ENCODE measurements at places on chromosomes 7 and 10. TPM values are rescaled to one million over a fixed set of nuclear protein-coding genes. Genes with fewer than 3 reads are reported as not detected.

The SEMA3D gene
- total RNA-seq = 3.7 TPM

- DNase-seq = no peak
Observed at GRCh38 chr10:18684416-18684815, 25.2 kb downstream of the ARL5B start.

GRCh38 chr7:88299126-88299525 is 7.6 kb downstream of the STEAP4 start:
- no peak for DNase-seq

DNA sequence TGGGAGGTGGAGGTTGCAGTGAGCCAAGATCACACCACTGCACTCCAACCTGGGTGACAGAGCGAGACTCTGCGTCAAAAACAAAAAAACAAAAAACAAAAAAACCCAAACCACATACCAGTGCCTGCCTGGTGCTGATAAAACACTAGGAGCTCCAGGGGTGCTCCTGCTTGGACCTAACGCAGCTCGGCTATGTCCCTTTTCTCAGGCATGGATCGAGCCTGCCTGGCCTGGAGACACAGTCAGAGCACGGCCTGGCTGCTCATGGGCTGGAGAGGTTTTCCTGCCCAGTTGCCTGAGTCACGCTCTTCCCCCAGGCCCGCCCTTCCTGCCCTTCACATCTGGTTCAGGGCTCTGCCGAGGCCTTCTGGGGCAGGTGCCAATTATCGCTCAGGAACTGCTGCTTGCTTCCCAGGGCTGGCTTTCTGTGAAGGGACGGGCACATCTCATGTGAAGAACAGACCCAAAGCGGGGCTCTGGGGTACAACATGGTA is 12.6 kb upstream of the NPFFR1 start:
- DNase-seq = peak; percentile 95

GRCh38 chr10:80416479-80417098 is 8.2 kb downstream of the PRXL2A start:
- peak; percentile 94 for DNase-seq

DNA sequence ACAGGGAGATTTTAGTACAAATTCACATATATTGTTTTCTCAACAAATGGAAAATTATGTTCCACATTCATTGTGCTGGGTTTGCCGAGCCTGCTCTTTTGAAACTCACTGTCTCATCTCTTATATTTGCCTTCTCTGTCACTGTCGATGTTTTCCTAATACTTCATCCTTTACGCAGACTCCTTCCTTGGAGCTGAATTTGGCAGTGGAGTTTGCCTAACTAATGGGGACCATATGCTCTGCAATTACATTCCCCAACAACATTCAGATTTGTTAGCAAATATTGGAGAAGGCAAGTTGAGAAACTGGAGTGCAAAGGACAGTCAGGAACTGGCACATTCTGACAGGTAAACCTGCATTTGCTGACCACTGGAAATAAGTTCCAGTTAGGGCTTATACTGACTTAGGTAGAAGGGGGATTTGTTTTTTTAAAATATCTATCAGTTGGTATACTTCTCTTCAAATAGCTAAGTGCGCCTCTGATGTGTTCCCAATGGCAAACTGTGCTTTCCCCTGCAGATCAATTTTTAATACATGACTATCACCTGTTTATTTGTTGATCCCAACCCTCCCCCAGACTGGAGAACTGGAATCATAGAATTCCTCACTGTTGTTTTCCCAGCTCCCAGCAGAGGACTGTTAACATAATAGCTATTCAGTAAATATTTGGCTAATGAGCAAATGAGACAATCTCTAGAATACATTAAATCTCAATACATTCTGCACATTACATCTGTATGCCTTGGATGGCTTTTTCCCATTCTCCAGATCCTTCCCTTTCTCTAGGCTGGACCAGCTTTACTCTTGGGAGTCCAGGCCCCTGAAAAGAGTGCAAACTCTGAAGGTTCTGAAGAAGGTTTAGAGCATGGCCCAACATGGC is 769.3 kb downstream of the KCNMA1 start:
- no peak for DNase-seq

DNA sequence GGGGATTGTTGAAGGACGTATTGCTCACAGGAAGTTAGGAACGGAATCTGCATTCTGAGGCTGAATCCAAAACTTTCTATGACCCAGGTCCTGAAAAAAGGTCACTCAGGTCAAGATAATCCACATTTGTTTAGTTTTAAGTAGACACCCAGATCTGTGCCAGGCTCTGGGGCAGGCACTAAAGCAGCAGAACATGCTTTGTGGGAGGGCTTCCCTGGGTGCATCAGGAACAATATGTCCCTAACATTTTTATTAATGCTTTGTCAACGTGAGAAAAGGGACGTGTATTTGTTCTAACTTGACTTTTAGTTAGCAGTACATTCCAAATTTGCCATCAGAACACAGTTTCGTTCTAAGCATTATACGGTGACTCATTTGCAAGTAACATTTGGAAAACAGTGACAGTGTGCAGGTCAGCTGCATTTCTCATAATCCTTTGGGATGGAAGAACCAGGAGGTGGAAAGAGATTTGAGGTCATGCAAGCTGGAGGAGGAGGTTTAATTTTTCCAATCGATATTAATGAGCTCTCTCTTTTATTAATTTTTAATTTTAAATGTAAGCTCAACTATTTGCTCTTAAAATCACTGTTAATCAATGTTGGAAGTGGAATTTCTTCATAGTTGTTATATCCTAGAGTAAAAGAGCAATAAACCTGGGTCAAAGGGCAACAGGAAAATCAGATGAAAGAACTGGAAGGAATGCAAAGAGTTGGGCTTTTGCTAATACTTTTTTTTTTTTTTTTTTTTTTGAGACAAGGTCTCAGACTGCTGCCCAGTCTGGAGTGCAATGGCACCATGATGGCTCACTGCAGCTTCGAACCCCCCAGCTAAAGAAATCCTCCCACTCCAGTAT is 35.0 kb downstream of the TAS2R41 start:
- DNase-seq = no peak

- DNase-seq = no peak
Observed at GRCh38 chr7:124276005-124276622, 243.2 kb upstream of the TMEM229A start.

DNA sequence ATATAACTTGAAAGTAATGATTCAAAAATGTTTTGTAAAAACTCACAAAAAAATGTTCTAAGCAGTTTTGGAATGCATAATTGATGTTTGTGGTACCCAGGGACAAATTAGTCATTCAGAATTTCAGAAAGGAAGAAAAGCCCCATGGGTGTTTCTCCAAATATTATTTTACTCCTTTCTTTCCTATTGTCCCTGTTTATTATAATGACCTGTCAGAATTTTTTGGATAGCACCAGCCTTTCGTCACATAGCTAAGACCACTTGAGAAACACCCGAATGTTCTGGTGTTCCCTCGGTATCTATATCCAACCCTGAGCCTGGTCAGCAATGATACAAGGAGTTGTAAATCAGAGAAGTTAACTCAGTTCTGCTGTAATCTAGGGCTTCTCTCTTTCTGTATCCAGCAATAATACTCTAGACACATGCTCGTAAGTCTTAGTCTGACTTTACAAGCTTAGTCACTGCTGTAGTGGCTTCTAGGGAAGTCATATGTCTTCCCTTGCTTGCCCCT is 64.8 kb upstream of the MEOX2 start:
- no peak for DNase-seq

DNA sequence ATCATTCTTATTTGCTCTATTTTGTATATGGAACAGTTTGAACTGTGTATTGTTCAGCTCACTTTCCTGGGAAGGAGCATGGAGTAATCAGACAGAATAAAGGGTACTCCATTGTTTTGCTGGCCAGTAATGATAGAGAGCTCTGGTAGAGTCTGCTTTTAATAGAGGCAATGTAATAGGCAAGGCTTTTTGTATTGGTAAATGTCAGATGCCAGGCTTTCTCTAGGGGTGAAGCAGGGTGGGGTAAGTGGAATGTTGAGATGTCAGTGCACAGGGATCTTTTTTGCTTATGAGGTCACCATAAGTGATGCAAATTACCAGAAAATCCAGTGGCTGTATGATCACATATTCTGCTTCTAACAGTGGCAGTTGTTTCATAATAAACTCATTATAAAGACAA is 1088.3 kb upstream of the SORCS1 start:
- no peak for DNase-seq

GRCh38 chr10:29204070-29204800 is 84.6 kb upstream of the LYZL1 start:
- no peak for DNase-seq

Measured in sigmoid colon (tissue), 7 donors.